NCI-H1417 (cell line): ENCODE measurements at places on chromosomes 6 and 20.

- DNase-seq: no peak
Observed at GRCh38 chr6:135540207-135540840, 42.8 kb upstream of the AHI1 start.

DNA sequence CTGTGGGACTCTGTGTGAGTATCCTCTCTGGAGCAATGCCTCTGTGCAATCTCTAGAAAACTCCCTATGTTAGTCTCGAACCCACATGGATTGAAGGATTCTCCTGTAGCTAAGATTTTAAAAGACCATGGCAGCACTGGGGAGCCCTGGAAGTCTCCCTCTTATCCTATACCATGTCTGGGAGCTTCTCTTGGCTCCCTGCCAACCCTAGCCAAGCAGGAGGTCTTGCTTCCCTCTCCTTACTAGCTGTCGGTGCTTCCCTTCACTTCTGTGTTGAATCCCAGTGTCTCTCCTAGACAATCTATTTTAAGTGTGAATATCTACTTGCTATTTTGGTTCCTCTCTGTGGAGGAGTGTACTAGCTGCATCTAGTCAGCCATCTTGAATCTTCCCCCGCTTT, 118.8 kb upstream of the NRN1 start:
- no peak for DNase-seq

DNA sequence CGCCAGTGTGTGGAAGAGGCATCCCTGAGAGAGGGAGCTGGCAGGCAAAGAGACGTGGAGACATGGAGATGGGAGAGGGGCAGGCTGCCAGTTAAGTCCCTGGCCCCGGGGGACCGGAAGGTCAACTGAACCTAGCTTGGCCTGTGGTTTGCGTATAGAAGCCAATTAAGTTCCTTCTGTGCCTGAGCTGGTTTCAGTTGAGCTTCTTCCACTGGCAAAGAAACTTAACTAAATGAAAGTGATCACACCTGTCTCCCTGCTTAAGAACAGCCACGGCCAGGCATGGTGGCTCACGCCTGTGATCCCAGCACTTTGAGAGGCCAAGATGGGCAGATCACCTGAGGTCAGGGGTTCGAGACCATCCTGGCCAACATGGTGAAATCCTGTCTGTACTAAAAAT, 26.7 kb upstream of the NNAT start:
- no peak for DNase-seq

DNA sequence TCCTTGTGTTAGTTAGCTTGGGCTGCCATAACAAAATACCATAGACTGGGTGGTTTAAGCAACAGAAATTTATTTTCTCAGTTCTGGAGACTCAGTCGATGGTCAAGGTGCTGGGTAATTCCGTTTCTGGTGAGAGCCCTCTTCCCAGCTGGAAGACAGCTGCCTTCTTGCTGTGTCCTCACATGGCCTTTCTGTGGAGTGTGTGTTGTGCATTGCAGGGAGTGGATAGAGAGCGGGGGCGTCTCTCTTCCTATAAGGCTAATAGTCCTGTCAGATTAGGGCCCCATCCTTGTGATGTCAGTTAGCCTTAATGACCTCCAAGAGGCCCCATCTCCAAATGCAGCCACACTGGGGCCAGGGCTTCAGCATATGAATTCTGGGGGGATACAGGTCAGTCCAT, 19.2 kb downstream of the CHMP4B start:
- peak; percentile 44 for DNase-seq

- no peak for DNase-seq
Observed at GRCh38 chr6:169958510-169958909, 207.1 kb downstream of the ERMARD start.

- peak; percentile 22 for DNase-seq
Observed at GRCh38 chr6:168658059-168658458, 217.1 kb downstream of the SMOC2 start.

- DNase-seq: no peak
Observed at GRCh38 chr6:142740449-142740848, 204.5 kb downstream of the HIVEP2 start.

DNA sequence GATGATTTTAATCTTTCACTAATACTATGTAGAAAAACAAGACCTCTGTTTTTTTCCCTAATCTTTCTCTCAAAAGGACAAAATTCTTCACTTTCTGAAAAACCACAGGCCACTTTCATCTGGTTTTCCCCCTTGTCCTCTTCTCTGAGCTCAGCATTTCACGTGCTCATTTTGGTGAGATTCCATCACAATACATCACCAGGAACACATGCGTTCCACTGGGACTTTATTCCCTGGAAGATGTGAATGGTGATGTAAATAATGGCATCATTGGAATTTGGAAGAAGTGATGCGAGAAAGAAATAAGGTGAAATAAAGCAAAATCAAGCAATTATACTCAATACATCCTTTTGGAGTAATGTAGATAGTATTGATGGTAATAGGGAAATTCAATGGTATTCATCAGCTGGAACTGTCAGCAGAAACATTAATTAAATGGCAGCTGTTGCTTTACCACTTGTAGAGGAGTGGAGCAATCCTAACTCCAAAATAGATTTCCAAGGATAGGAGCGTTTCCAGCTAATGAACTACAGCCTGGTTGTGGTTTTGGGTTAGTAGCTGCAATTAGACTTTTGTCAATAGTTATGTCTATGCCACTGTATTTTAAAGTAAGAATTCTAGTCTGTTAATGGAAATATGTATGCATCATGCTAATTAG, 11.5 kb downstream of the FILIP1 start:
- DNase-seq: no peak

DNA sequence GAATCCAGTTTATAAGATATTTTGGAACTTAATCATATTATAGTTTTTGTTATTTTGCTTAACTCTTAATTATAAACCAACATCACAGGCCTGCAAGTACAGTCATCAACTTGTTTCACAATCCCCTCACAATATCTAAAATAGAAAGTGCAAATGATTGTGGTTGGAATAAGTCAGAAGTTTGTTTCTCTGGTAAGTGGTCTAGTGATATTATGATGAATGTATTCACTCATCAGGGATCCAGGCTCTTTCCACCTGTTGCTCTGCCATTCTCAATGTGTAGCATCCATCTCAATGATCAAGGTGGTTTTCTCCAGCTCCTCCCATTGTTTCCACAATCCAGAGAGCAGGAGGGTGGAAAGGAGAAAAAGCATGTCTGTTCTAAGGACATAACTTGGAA, 54.2 kb downstream of the OPN5 start:
- DNase-seq: no peak

DNA sequence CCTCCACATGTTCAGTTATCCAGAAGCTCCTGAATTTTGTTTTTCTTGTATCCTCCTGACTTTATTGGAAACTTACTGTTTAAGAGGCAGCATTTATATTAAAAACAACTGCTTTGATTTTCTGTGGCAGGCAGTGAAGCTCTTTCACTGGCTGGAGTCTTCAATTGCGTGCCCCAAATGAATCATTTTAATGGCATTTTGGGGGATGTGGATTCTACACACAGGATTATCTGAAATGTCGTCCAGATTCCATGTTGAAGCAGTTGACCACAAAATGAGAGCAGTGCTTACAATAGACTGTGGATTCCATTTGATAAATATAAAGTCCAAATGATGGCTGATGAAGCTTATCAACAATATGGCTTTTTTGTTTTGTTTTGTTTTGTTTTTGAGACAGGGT, 41.0 kb upstream of the HIVEP1 start:
- no peak for DNase-seq

DNA sequence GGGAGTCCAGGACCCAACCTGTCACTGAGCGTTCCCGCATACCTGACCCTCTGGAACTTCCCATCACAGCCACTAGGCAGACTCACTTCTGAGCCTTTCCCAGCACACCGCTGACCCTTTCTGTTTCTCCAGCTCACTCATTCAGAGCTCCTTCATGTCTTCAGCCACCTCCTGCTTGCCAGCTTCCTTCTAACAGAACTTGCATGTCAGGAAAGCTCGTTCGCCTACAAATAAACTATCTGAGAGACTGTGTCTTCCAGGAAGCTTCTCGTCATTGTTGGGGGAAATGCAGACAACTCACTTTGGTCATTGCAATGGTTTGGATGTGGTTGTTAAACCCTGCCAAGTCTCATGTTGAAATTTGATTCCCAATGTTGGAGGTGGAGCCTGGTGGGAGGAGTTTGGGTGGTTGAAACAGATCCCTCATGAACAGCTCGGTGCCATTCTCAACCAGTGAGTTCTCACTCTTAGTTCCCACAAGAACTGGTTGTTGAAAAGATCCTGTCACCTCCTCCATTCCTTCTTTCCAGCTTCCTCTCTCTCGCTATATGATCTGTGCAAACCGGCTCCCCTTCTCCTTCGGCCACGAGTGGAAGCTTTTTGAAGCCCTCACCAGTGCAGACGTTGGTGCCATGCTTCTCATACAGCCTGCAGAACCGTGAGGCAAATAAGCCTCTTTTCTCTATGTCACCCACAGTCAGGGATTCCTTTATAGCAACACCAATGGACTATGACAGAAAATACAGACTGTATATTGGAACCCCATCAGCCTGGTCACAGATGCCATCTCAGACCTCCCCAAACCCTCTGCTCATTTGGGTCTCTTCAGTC, 1.4 kb upstream of the MUC21 start:
- peak; percentile 33 for DNase-seq

DNA sequence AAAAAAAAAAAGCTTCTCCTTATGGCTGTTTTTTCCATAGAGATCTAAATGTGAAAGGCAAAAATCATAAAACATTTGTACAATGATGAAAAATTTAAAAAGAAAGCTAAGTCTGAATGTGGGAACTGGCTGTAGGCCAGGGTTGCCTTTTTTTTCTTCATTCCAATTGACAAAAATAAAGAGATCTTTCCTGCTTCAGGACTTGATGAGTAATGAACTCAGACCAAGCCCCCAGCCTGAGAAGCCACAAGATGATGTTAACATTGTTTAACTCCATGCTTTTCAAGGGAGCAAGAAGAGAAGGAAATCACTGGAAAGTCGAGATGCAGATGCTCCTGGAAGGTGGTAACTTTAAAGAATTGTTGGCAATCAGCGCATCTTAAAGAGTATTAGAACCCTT, 41.4 kb downstream of the TRMT6 start:
- DNase-seq: no peak

DNA sequence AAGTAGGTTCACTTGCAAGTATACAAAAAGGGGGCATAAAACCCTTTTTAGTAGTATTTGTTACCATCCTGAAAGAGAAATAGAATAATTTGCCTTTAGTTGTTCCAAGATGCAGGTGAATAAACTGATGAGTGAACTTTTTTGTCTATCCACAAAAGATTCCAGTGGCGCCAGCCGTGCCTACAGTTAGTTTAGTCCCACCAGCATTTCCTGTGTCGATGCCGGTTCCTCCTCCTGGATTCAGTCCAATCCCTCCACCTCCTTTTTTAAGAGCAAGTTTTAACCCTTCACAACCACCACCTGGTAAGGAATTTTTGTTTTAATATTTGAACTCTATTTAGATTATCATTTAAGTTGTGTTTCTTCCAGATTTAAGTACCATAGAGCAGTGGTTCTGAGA, 90.9 kb downstream of the SCAF8 start:
- no peak for DNase-seq

DNA sequence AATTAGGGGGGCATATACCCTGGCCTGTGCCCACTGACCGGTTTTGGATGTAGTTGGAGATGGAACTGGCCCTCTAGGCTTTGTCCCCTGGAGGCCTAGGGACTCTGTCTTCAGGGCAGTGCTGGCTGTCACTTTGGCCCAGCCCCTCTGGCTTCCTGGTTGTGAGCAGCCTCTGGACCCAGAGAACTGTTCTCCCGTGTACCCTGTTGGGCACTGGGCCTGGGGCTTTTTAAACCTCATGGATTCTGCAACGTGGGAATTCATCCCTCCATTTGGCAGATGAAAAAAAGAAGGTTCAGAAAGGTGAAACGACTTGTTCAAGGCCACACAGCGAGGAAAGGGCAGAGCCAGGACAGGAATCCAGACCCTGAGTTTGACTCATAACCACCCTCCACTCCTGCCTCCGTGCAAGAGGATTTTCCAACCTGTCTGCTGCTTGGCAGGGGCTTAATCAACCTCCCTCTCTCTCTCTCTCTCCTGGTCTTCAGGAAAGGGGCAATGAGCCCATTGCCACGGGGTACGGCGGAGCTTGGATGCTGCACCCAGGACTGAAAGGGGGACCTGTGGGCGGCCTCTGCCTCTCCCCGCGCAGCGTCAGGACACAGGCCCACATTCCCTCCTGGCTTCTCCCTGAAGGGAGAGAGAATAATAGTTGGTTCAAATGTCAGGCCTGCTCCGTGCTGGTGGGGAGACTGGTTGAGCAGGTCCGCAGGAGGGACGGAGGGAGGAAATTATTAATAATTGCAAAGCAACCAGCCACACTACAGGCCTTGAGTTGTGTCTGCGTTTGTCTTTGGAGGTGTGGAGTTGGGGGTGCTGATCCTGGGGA, 56.0 kb downstream of the CEBPB start:
- DNase-seq: peak; percentile 20

- no peak for DNase-seq
Observed at GRCh38 chr6:21116736-21117135, 476.8 kb upstream of the SOX4 start.

DNA sequence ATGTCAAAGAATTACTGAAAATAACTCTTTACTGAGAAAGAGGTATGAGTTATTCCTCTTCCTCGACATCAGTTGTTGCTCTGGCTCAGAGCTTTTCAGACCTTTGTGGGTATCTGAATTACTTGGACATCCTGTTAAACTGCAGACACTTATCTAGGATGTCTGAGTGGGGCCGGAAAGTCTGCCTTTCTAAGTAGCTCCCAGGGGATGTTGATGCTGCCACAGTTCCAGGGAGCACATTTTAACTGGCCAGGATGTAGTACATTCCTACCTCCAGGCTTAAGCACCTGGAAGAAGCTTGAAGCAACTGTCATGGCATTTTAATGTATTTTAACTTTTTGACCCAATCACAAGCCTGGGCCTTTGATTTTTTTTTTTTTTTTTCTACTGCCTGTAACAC, 265.8 kb upstream of the PLCB4 start:
- peak; percentile 53 for DNase-seq

DNA sequence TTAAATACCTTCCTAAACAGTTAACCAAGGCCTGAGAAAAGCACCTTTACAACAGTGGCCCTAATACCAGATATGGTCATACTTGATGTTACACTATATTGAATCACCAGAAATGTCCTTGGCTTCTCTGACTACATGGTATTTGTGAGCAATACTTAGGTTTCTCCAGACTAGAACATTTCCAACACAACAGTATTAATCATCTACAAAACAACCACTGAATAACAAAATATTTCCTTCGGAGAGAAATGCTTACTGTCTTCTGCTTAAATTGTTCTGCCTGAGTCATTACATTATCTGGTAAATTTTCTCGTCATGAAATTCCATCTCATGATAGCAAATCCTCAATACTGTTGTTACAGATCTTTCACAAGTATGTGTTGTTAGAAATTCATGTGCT, 252.9 kb upstream of the RUNX2 start:
- DNase-seq: no peak

DNA sequence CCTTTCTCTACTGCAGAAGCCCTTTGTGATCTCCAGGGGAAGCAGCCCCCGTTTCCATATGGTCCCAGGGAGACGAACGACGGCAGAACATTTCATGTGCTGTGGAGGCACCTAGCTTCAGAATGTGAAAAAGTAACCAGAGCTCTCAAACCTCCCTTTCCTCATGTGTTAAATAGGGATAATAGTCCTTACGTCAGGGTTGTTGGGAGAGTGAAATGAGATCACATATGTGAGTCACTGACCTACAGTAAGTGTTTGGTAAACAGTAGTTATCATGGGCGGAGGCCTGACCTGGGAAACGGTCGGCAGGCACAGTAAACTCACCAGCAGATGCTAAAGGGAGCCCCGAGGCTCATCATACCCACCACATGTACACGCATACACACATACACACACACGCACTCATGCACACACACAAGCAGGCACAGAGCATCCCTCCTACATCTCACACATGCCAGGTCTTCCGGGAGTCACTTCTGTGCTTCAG, 89.7 kb downstream of the LY86 start:
- no peak for DNase-seq

GRCh38 chr6:131765804-131766135, 42.0 kb upstream of the ENPP1 start:
- no peak for DNase-seq

- DNase-seq: no peak
Observed at GRCh38 chr6:126015863-126016262, 29.5 kb downstream of the TRMT11 start.
